ENCODE measurements at places on chromosomes 12 and 14.
A peak's percentile ranks its signal among the peaks of the same experiment; 100 is the strongest.

DNA sequence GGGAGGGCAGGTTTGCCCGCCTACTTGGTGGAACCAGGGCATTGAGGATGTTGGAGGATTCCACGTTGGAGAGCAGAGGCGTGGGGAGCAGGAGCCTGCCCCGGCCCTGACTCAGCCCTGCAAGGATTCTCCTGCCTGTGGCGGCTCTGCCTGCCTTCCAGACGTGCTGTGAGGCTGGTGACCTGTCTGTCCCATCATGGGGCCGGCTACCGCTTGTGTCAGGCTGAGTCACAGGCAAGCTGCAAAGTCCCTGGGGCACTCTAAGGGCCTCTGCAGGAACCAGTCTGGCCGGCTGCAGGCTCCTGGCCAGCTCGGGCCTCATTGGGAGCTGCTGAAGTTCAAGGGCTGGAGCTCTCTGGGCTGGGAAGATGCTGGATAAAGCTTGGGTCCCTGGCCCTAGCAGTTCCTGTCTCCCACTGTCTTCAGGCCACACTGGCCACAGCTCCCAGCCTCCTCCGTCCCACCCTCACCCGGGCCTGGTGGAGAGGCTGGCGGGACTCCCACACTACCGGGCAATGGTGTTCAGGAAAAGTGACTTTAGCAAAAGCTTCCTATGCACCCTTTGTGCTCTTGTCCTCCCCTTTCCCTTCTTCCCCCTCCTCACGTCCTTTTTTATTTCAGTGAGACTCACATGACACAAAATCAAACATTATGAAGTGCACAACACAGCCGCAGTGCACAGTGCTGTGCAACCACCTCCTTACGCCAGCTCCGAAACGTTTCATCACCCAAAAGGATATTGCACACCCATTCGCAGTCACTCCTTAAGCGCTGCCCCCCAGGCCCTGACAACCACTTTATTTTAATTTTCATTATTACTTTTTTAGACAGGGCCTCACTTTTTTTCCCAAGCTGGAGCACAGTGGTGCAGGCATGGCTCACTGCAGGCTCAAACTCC is 22.0 kb upstream of the ULK1 start:
- peak; percentile 49 for DNase-seq

DNA sequence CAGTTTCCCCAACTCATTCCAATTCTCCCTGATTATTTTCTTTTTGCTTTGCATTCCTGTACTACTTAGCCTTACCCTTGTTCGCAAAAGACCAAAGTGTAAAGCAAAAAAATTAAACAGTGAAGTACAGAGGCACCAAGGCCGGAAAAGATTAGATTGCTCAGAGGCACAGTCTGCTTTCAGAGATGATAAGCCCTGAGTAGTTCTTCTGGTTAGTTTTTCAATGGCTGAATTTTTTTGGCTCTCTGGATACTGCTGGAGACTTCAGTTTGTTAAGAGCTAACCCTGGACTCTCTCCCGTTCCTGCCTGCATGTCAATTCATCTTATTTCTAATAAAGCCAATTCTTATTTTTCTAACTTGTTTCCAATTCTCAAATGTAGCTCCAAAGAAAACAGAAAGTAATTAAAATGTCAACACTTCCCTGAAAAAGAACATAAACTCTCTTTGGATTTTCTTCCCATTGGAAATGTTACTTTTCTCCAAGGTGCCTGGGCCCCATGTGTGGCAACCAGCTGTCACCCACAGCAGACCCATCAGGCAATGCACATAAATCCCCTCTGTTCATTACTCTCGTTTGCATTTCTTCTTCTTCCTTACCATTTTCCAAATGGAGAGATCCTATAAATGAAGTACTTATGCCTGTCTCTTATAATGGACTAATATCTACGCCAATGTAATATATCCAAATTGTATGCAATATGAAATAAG is 142.8 kb downstream of the BTG1 start:
- DNase-seq, result no peak

DNA sequence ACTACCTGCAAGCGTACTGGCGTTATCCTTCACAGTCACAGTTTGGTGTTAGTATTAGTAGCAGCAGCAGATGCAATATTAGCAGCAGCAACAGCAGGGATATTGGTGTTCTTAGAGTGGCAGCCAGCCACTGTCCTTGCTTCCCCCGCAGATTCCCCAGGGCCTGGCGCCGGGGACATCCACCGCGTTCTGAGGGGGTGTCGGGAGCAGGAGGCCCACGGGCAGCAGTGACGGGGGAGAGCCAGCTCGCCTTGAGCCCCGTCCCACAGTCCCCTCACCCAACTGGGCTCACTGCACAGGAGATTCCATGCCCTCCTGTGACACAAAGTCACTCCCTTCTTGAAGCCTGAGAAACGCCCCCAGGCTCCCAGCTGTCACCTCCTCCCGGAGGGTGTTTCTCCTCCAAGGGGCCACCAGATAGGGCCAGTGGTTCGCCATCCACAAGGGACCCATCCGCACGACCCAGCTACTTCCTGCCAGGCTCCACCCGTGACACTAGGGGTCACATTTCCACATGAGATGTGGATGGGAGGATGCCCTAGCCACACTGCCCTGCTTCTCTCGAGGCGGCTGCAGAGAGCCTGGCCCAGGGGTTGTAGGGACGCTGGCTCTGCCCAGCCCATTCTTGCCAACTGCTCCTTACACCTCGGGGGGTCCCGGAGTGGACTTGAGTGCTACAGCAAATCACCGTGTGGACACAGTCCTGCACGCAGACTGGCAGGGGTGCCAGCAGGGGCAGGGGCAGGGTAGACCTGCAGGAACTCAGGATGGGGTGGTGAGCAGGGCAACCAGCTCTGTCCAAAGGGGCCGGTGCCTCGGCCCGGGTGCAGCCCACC is 123.1 kb downstream of the PIWIL1 start:
- no peak for DNase-seq

DNA sequence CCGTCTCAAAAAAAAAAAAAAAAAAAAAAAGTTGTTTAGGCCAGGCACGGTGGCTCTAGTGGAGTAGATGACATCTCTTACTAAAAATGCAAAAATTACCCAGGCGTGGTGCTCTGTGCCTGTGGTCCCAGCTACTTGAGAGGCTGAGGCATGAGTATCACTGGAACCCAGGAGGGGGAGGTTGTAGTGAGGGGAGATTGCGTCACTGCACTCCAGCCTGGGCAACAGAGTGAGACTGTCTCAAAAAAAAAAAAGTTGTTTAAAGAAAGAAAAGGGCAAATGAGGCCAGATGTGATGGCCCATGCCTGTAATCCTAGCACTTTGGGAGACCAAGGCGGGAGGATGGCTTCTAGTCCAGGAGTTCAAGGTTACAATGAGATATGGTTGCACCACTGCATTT is 36.6 kb upstream of the SPPL3 start:
- DNase-seq, result peak; percentile 69

All from MV-4-11 (cell line).